DMS79 (cell line): ENCODE measurements at places on chromosomes 11 and 22.

DNA sequence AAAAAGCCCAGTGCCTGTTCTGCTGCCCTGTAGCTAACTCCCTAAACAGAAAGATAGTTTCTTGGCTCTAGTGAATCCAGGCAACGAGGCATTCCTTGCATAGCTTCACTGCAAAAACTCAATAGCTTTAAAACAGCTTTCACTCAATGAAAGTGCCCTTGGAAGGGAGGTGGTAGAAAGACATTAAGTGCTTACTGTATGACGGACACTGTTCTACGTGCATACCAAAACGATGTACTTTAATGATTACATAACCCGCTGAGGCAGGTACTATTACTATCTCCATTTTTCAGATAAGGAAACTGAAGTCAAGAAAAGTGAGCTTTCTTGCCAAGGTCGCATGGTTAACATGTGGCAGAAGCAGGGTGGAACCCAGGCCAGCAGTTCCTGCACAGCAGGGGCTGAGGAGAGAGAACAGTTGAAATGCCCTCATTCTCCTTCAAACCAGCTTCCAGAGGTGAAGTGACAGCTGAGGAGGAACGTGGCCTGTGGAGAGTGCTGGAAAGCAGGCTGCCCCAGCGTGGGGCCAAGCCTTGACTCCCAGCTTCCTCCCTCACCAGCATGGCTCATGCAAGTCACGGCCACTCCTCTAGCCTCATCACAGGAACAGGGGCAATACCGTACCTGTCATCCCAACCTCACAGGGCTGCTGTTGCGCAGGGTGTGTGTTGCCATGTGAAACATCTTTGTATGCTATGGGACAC, 227.5 kb upstream of the NARS2 start:
- DNase-seq, result no peak

- DNase-seq, result no peak
These were observed at the start of gene ADORA2A for GRCh38 chr22:24427500-24428164. ADORA2A (plus strand) TSS chr22:24427599; CDS start chr22:24433405, 5,806 bp downstream.

DNA sequence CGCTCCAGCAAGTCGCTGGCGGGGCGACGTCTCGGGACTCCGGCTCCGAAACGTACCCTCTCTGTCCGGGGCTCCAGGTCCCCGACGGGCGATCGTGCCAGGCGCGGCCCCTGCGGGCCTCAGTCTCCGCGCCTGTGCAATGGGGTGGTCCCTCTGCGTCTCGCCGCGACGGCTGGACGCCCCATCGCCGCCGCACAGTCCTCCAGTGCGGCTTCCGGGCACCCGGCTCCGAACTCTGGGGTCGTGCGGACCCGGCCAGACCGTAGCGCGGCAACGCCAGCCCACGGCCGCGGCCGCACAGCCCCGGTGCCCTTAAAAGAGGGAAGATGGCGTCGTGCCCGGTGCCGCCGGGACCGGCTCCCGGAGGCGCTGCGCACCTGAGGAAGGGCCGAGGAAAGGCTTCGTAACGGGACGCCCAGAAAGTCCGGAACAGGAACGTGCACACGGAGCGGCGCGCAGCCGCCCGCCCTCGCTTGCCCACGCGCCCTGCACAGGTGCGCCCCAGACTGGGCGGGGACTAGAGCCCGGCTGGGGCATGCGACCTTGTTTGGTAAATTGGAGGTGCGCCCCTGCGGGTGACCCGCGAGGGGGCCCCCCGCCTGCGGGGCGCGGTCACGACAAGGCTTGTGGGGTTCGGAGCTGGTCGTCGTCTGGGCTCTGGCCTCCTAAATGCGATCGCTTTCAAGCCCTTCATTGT, 525 bp downstream of the BIK start:
- no peak for DNase-seq

- no peak for DNase-seq
These were observed 4.4 kb downstream of the OTOG start for GRCh38 chr11:17551347-17552040.

DNA sequence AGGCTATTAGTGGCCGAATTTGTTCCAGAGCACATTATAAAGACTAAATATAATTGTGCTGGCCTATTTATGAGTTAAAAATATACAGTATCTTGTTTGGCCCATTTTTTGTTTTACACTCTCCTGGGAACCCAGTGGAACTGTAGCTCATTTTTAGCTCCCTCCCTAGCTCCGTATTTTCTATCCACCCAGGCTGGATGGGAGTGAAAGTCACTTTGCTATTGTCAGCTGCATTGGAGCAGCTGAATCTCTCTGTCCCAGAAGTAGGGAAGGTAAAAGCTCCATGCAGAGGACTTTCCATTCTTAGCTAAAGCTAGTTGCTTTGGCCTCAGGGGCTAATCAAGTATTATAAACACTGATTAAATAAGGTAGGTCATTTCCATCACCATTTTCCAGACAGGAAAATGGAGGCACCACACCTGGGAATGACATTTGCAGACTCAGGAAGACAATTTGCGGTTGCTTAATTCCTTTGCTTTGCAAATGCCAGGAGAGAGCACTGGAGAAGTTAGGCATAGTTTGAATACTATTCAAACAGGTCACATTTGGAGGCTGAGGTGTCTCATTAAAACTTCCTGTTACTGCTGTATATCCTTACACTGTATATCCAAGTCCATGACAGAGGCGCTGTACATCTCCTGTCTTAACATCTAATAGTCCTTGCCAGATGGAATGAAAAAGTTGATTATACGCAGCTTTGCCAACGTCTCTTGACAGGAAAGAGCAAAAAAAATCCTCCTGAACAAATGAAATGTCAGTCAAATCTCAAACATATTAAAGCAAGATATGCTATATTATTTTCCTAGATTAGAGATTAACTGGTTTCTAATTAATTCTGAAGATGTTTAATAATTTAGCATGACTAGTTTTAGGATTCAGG, 338.1 kb upstream of the KIRREL3 start:
- DNase-seq, result no peak

GRCh38 chr22:43079742-43080141, 9.4 kb downstream of the TTLL1 start:
- no peak for DNase-seq

- DNase-seq, result no peak
These were observed 50.9 kb upstream of the ATXN10 start for GRCh38 chr22:45620706-45621105.

- peak; percentile 73 for DNase-seq
These were observed 24.6 kb downstream of the LRFN4 start for GRCh38 chr11:66881451-66881835.

GRCh38 chr11:126529037-126529436, 173.6 kb downstream of the ST3GAL4 start:
- DNase-seq, result no peak

DNA sequence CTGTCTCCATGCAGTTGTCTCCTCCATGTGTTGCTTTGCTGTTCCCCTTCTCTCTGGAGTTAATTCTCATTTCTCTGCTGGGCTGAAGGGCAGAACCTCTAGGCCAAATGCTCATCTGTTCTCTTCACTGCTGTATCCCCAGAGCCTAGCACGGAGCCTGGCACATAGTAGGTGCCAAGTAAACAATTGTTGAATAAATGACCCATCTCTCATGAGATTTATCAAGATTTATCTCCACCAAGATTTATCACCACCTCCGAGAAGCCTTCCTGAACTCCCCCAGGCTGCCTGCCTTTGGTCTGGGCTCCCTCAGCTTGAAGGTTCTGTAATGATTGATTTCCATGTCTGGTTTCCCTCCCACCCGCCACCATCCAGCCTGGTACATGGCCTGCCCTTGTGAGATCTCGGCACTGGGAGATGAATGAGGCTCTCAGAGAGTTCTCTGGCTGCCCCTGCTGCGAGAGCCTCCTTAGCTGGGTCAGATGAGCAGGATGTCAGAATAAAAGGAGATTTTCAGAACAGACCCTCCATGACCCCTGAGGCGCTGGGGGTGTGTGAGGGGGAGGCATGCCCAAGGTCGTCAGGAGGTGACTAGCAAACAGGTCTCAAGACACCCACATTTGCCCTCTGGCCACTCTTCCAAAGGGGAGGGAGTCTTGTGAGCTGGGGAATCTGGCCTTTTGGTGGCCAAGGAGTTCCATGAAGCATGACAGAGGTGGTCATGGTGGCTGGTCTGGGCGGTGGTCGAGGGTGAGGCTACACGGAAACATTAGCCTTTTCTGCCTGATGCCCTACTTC, 2.4 kb upstream of the GDPD5 start:
- no peak for DNase-seq

GRCh38 chr11:96341211-96342013, 1.6 kb downstream of the MAML2 start:
- peak; percentile 44 for DNase-seq

DNA sequence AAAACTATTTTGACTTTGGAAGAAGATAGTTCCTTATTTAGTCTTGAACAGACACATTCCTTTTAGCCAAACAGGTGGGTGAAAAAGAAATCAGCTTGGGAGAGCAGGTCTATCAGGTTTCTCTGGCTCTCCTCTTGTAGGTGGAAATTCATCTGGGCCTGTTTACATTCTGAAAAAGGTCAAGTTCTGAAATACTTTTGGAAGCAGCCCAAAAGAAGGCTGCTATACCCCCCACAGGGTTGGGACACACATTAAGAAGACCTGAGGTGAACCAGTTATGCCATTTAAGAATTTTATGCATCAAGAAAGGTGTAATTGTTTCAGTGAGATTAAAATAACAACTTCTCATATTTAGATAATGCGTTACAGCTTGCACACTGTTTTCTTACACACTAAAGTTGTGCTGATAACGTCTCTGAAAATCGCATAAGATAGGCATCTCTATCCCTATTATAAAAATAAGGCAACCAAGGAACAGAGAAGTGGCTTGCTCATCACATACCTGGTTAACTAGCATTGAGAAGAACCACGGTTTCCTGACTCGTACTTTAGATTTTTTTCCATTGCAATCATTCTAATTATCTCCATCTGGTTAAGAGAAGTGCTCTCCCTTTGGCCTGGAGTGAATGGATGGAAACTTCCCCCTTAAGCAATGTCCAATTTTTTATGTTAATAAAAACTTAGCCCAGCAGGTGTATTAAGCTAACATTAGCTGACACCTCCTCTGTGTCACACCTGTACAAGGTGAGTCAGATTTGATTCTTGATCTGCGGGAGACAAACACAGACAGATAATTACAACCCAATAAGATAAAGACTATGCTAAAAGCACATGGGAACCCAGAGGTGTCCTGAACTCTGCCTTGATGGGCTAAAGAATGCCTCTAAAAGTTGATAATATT, 60.5 kb upstream of the UCP3 start:
- DNase-seq, result peak; percentile 13

DNA sequence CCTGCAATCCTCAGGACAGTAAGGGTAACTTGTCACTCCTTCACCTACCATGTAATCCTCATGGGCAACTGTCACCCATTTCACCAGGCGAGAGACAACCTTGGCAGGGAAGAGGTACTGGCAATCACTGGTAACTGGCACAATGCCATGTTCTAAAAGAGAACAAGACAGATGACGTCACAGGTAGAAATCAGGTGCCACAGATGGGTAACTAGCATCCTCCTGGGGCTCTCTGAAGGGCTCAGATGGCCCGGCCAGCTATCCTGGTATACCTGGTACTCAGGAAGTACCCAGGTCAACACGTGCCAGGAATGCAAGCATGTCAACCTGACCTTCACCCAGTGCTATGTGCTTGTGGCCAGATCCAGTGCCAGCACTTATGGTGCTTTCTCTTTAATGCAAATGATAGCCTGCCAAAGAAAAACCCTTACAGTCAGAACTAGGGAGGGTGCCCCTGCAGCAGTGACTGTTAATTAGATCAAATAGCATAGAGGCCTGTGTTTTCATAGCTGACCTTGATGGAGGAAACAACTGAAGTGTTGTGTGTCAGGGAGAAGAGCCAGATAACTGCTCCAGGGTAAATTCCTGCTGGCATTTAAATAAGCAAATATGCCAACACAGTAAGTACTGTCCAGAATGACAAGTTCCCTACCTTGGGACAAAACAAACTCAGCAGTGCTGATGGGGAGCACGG, 36.2 kb downstream of the THOC5 start:
- no peak for DNase-seq

- DNase-seq, result no peak
These were observed 3.0 kb downstream of the TBRG1 start for GRCh38 chr11:124625504-124626168.

DNA sequence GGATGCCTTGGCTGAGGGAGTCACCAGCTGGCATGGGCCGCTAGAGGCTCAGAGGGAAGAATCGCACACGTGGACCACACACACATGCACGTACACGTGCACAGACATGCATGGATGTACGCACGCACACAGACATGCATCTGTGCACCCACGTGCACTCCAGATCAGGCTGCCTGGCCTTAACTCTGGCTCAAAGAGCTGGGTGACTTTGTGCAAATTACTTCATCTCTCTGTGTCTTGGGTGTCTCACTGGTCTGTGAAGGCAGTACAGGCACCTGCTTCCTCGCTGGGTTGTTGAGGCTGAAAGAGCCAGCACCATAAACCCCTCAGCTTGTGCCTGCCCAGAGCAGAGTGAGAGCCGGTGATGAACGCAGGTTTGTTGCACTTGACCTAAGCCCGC, 28.7 kb downstream of the TMPRSS6 start:
- DNase-seq, result no peak

DNA sequence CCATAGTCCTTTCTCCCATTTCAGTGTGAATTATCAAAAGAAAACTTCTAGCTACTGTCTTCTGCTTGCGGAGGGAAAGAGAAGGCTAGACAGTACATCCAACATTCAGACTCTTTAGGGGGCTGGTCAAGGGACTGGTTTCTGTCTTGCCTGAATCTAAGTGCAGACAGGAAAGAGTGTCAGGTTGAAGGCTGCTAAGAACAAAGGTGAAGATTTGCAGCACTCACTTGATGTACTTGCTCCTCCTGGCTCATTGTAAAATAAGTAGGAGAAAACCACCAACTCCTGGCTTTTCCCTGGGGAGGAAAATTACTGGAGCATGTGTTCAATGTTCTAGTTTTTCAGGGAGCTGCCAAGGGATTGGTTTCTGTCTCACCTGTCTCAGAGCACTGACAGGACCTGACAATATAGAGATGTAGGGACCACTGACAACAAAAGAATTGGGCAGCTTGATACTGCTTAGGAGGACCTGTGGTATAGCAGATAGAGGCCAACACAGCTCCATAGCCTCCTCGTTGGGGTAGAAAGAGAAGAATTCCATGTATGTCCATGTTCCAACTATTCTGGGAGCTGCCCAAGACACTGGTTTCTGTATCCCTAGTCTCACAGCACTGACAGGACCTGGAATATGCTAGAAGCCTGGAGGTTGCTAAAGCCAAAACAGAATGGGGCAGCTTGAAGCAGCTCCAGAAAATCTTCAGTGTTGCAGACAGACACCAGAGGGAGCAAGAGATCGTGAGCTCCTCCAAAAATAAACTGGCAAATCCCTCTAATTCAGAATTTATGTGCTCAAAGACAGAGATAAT, 39.7 kb upstream of the MMP12 start:
- DNase-seq, result no peak

DNA sequence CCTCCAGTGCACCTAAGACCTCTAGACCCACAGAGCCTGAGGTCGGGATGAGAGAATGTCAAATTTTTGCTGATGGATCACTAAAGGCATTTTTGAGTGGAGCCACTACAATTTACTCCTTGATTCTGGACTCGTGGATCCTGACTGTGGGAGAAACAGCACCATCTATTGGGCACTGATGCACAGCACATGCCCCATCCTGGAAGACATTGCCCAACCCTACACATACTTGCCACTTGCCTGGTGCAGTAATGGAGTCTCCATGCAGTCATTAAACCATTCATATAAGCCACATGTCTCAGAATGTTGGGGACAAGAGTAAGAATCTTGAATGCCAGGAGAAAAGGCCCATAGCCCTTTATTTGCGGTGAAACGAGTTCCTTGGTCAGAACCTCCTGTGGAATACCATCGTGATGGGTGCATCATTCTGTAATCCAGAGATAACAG, 103.9 kb downstream of the GGTLC2 start:
- no peak for DNase-seq

- DNase-seq, result no peak
These were observed 14.0 kb downstream of the FJX1 start for GRCh38 chr11:35632301-35632700.

GRCh38 chr11:3623121-3623520, 18.7 kb downstream of the ART5 start:
- no peak for DNase-seq

- DNase-seq, result peak; percentile 71
These were observed 87.3 kb downstream of the NAT10 start for GRCh38 chr11:34192481-34193401.
